ENCODE measurements at places on chromosomes 2 and 18. TPM values are rescaled to one million over a fixed set of nuclear protein-coding genes. Genes with fewer than 3 reads are reported as not detected.

- no peaks in the 10 kb centered on the region for H3K36me3 ChIP-seq
- H3K4me3 ChIP-seq: peak overlapping the region; percentile 57
- H3K27me3 ChIP-seq: no peaks in the 10 kb centered on the region
- peak overlapping the region; percentile 54 for H3K27ac ChIP-seq
- DNase-seq: no peak
Measured at GRCh38 chr18:58045242-58046092, 1.4 kb downstream of the NEDD4L start.

DNA sequence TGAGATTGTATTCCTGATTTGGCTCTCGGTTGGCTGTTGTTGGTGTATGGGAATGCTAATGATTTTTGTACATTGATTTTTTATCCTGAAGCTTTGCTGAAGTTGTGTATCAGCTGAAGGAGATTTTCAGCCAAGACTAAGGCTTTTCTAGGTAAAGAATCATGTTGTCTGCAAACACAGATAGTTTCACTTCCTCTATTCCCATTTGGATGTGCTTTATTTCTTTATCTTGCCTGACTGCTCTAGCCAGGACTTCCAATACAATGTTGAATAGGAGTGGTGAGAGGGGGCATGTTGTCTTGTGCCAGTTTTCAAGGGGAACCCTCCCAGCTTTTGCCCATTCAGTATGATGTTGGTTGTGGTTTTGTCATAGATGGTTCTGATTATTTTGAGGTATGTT lies 90.4 kb downstream of the CYP26B1 start:
- no peaks in the 10 kb centered on the region for H3K36me3 ChIP-seq
- H3K27ac ChIP-seq: no peak overlapping the region
- no peak overlapping the region for H3K4me3 ChIP-seq
- no peak for DNase-seq
- no peaks in the 10 kb centered on the region for H3K27me3 ChIP-seq

DNA sequence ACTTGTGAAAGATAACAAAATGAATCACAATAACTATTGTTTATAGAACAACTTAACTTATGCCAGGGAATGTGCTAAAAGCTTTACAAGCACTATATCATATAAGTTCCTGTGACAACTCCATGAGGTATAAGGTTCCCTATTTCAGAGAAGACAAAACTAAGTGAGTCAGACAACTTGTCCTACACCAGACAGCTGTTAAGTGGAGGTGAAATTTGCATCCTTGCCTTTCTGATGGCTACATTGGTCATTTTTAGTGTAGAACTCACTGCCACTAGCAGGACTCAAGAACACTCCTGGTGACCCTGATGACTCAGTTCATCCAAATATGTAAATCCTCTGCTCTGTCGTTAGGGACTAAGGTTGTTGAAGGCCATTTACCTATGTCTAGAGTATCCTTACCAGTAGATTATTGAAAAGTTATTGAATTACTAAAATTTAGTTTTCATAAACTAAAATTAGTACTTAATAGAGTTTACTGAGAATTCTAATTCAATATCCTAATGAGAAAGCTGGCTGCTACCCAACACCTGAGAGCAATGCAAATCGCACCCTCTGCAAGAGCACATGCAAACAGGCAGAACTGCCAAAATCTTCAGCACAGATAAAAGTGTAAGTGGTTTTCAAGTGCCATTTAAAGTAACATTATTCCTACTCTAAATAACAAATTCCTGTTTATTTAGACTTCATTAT lies 636.2 kb downstream of the NRXN1 start:
- no peak for DNase-seq
- no peaks in the 10 kb centered on the region for H3K27me3 ChIP-seq
- no peak overlapping the region for H3K4me3 ChIP-seq
- H3K27ac ChIP-seq: no peak overlapping the region

GRCh38 chr2:230650585-230651137 lies 62.0 kb upstream of the CAB39 start:
- H3K36me3 ChIP-seq: no peaks in the 10 kb centered on the region
- no peak for DNase-seq
- no peak overlapping the region for H3K27ac ChIP-seq

GRCh38 chr2:118779362-118779761 lies 68.1 kb downstream of the EN1 start:
- DNase-seq: no peak
- H3K4me3 ChIP-seq: no peak overlapping the region
- no peaks in the 10 kb centered on the region for H3K36me3 ChIP-seq
- H3K27ac ChIP-seq: no peak overlapping the region

DNA sequence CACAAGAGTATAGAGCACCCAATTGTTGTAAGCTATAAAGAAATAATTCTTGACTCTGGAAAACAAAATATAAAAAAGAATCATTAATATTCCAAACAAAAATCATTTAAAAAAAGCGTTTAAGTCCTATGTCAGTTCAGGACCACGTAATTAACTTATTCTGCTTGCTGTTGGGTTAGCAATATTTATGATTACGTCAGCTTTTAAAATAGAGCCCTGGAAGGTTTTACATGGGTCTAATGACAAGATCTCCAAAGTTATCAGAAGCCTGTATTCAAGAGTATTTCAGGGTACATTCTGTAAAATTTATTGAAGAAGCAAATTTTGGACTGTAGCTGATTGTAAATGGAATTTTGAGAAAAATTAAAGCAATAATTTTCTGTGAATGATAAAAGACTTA lies 521.6 kb downstream of the DCC start:
- H3K27me3 ChIP-seq: no peaks in the 10 kb centered on the region
- no peak overlapping the region for H3K4me3 ChIP-seq
- DNase-seq: no peak
- no peaks in the 10 kb centered on the region for H3K4me1 ChIP-seq
- no peaks in the 10 kb centered on the region for H3K36me3 ChIP-seq

GRCh38 chr18:68942230-68942629 lies 144.3 kb downstream of the CCDC102B start:
- no peak overlapping the region for H3K27ac ChIP-seq
- no peaks in the 10 kb centered on the region for H3K4me1 ChIP-seq
- no peak for DNase-seq
- no peaks in the 10 kb centered on the region for H3K27me3 ChIP-seq

DNA sequence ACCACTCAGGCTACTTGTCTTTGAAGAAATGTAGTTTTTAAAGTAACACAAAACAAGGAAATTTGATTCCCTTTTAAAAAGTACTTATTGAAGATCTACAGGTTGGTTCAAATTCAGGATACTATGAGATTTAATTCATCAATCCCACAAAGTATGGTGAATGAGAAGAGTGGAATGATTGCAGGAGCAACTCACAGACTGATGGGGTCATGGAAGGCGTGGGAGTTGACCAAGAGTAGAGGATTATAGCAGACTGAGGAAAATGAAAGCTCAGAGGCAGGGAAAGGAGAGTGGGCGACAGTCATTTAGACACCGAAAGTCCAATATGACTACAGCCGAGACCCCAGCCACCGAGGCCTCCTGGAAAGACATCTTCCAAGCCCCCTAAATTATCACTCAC lies 12.5 kb upstream of the DAPL1 start:
- no peaks in the 10 kb centered on the region for H3K27me3 ChIP-seq
- H3K27ac ChIP-seq: no peak overlapping the region
- H3K4me1 ChIP-seq: peaks cover 9% of the 10 kb centered on the region

GRCh38 chr2:101998896-101999789 lies 7.4 kb downstream of the IL1R2 start:
- H3K36me3 ChIP-seq: no peaks in the 10 kb centered on the region
- H3K27ac ChIP-seq: no peak overlapping the region

DNA sequence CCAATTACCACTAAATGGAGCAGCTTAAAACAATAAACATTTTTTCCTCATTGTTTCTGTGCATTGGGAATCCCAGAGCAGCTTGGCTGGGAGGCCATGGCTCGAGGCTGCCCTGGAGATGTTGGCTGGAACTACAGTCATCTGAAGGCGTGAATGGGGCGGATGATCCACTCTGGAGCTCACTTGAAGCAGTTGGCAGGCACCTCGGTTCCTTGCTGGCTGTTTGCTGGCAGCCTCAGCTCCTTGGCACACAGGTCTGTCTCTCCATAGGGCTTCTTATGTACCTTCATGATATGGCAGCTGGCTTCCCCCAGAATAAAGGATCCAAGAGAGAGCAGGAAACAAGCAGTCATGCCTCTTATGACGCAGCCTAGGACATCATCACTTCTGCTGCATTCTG lies 227.0 kb upstream of the COPS8 start:
- no peaks in the 10 kb centered on the region for H3K27me3 ChIP-seq
- H3K27ac ChIP-seq: no peak overlapping the region
- no peaks in the 10 kb centered on the region for H3K4me1 ChIP-seq
- H3K36me3 ChIP-seq: no peaks in the 10 kb centered on the region
- DNase-seq: no peak
- no peak overlapping the region for H3K4me3 ChIP-seq

DNA sequence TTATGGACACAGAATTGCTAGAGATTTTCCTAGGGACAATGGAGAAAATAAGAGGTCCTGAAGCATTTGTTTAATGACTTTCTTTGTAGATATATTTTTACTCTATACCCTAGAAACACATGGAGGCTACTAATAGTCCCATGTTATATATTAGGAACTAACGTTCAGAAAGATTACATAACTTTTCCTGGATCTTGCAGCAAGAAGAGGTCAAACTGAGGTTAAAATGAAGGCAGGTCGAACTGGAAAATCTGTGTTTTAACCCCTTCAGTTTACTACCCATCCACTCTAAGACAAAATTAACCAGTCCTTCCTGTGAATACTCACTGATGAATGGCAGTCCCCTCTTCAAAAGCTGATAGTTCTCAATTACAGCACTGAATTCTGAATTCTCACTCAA lies 1415.8 kb upstream of the CELF4 start:
- no peaks in the 10 kb centered on the region for H3K36me3 ChIP-seq
- no peaks in the 10 kb centered on the region for H3K4me1 ChIP-seq
- H3K4me3 ChIP-seq: no peak overlapping the region
- no peak overlapping the region for H3K27ac ChIP-seq
- no peak for DNase-seq
- H3K27me3 ChIP-seq: no peaks in the 10 kb centered on the region

COBLL1 gene
- 117 TPM for total RNA-seq

DNA sequence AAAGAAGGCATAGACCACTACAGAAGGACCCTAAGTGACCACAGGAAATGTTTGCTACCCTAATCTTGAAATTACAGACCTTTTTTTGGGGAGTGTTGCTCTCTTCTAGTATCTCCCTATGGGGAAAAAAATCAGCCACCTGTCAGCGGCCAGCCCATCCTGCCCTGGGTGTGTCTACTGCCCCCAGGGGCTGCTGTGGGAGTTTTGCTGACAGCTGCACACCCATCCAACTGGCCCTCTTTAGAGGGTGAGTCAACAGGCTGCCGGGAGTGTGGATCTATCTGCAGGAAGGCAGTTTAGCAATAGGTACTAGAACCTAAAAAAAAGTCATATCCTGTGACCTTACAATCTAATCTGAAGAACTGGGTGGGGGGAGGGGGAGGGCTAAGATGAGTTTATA lies 796 bp upstream of the DYSF start:
- peaks cover 20% of the 10 kb centered on the region for H3K4me1 ChIP-seq
- H3K27me3 ChIP-seq: no peaks in the 10 kb centered on the region
- H3K27ac ChIP-seq: no peak overlapping the region
- H3K36me3 ChIP-seq: no peaks in the 10 kb centered on the region
- no peak for DNase-seq

CCDC148 gene
- total RNA-seq: 2.5 TPM

ANKRD30BL gene
- not detected for total RNA-seq

DNA sequence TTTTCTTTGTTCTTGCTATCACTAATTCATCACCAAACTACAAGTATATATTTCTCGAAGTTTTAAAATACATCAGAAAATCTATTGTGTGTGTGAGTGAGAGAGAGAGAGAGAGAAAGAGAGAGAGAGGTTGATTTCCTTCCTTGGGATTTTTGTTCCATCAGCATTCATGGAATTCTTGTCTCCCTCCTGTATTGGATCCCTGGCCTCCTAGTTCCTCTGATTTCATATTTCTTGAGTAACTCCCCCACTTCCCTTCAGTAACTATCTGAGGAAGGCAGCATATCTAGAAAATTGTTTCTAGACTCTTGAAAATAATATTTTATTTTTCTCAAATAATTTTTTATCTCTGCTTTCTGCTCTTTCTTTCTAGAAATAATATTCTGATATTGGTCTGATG lies 13.3 kb upstream of the ACTR2 start:
- no peak for DNase-seq
- H3K27me3 ChIP-seq: no peaks in the 10 kb centered on the region
- H3K4me3 ChIP-seq: no peak overlapping the region
- H3K4me1 ChIP-seq: no peaks in the 10 kb centered on the region

MZT2A gene
- 73.5 TPM for total RNA-seq

- no peaks in the 10 kb centered on the region for H3K27me3 ChIP-seq
- H3K27ac ChIP-seq: no peak overlapping the region
- no peak overlapping the region for H3K4me3 ChIP-seq
Measured at GRCh38 chr2:153808679-153809078, 63.0 kb upstream of the GALNT13 start.

FEV gene
- not detected for total RNA-seq

DNA sequence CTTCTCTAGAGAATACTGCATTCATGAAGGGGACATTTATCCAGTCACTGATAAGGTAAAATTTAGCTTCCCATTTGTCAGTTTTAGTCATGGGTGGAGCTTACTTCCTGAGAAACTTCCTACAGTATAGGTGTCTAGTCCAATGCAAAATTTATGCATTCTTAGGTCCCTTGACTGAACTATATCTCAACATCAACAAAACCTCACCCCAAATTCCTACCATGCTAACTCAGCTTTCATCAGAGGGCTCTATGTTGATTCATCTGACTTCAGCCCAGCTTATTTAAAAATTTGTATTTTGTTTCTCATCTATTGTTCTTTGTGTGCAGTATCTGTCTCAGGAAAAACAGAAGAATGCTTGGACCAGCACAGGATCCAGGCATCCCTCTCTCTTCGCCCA lies 296.4 kb upstream of the ACVR2A start:
- no peak overlapping the region for H3K27ac ChIP-seq
- no peaks in the 10 kb centered on the region for H3K27me3 ChIP-seq

GRCh38 chr2:201909961-201910361 lies 103.6 kb downstream of the CDK15 start:
- no peaks in the 10 kb centered on the region for H3K36me3 ChIP-seq
- H3K4me3 ChIP-seq: no peak overlapping the region
- DNase-seq: no peak
- H3K27ac ChIP-seq: no peak overlapping the region
- peaks cover 7% of the 10 kb centered on the region for H3K4me1 ChIP-seq

- H3K27ac ChIP-seq: no peak overlapping the region
- no peaks in the 10 kb centered on the region for H3K27me3 ChIP-seq
- H3K4me1 ChIP-seq: no peaks in the 10 kb centered on the region
- no peak overlapping the region for H3K4me3 ChIP-seq
- DNase-seq: no peak
Measured at GRCh38 chr2:181754105-181754504, 73.8 kb upstream of the NEUROD1 start.

GRCh38 chr18:13110559-13110958 lies 108.0 kb upstream of the LDLRAD4 start:
- H3K27me3 ChIP-seq: no peaks in the 10 kb centered on the region
- peaks cover 7% of the 10 kb centered on the region for H3K36me3 ChIP-seq
- DNase-seq: no peak

DNA sequence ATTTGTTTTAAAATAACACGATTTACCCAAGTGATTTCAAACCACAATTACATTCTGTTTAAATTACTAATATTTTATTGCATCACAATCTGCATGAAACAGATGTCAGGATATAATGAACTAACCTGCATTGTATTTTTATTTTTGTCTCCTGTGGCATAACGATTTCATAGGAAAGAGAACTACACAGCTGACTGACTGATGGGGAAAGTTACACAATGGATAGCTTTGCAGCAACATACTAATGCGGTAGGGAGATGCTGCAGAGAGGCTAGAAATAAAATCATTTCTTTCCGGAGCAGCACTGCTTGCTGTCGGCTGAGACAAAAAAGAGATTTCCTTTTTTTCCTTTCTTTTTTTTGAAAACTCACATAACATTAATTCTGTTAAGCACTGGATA lies 36.9 kb downstream of the SCN1A start:
- no peak overlapping the region for H3K4me3 ChIP-seq
- H3K36me3 ChIP-seq: no peaks in the 10 kb centered on the region
- no peak for DNase-seq

ABCG8 gene
- not detected for total RNA-seq
